KBM-7 (cell line): ENCODE measurements at places on chromosomes 7 and 10.

DNA sequence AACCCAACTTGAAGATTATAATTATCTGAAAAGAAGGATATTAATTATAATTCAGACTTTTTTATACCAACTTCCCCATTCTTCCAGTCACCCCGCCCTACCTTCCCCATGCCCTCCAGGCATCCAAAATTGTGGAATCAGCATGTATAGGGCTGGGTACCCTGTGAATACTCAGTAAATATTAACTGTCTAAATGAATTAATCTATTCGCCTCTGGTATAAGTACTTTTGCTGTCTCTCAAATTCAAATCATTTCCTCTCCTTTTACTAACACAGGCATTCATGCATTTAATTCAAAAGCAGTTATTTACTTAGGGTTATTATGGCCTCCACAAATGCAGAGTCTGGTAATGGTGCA, 26.5 kb upstream of the GOT1 start:
- no peak for DNase-seq

- no peak for DNase-seq
These were observed 66.0 kb upstream of the MRLN start for GRCh38 chr10:59819265-59819664.

DNA sequence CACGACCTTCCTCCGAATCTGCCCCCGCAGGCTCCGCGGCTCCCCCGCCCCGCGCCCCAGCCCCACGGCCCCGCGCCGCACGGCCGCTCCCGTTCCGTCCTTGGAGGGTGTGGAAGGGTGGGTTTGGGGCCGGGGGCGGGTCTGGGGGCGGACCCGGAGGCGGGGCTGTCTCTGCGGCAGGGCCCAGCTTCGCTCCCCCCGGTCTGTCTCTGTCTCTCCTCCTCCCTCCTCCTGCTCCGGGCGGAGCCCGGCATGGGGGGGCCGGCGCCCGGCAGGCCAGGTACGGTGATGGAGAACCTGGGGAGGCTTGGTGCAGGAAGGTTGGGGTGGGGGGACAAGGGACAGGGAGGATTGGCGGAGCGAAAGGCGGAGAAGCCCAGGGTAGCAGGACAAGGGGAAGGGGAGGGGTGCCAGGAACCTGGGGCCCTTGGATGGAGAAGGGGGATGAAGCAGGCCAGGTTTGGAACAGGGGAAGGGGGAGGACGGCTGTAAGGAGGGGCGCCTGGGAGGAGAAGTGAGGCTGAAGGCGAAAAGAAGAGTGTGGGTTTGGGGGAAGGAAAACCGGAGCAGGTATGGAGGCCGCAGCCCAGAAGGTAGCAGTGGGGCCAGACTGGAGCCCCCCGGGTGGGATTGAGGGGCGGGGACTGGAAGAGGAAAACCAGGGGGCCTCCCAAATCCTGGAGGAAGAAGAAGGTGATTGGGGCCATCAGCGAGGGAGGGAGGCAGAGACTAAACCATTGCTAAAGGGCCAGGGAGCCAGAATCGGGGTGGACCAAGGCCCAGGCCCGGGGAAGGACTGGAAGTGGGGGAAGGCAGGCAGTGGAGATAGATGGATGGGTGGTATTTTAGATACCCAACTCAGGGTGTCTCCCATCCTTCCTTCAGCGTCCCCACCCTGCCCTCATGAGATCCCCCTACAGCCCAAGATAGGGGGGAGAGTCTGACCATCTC, at the start of gene NYAP1:
TSS of gene NYAP1 (plus strand) at position 206 of the 951 bp plus-strand sequence. CDS start 1,385 bp downstream, outside the sequence.
- no peak for DNase-seq

GRCh38 chr10:117005026-117005526, at the start of gene SHTN1:
TSS of gene SHTN1 (minus strand) at chr10:117005187. CDS start at chr10:117005079, 108 bp downstream.
- DNase-seq: peak; percentile 66

GRCh38 chr10:110387983-110388686, 83.4 kb upstream of the SMNDC1 start:
- no peak for DNase-seq

DNA sequence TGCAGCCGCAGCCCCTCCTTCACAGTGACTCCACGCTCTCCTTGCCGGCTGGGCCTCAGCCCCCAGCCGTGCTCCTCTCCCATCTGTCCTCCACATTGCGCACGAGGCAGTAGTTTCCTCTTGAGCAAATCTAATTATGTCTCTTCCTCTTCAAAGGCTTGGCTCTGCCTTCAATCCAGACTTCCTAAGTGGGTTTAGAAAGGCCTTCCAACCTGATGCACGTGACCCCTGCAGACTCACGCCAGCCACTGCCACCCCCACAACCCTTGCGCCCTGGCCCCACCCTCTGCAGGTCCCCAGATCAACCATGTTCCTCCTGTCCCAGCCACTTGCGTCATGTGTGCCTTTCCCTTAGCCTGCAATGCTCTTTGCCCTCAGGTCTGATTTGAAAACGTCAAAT, 75.0 kb upstream of the ADAM12 start:
- no peak for DNase-seq

- DNase-seq: no peak
These were observed 155.3 kb upstream of the FRMD4A start for GRCh38 chr10:14485986-14486385.

DNA sequence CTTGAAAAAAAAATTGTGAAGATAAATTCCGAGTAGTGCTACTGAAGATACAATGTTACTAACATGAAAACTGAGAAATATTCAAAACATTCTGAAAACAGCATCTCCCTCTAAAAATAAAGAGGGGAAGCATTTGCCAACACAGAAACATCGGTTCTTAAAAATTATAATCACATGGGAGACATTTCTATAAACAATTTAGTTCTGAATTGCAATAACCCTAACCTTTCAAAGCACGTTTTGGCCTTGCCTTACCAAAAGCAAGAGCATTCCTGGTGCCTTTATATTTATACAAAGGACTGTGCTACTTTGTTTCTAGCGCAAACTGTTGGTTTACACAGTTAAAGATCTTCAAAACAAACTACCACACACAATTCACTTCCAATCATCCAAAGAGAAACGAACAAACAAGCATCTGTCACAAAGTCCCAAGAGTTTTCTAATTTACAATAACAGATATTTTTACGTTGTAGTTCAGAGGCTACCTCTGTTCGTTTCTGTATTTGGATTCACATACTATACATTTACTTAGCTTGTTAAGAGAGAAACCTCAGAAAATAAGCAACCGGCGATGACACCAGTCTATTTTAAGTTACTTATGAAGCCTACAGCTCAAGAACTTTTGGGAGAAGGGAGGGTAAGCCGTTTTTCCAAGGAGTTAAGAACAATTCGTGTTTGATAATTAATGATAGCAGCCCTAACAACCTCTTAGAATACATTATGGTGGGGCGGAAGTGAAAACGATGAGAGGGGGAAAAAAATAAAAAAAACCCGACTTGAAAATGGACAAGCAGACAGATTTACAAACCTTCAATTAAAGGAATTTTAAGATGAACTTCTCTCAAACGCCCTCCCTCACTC, 1.3 kb downstream of the ABI1 start:
- DNase-seq: peak; percentile 26

- DNase-seq: no peak
These were observed 321.1 kb upstream of the ZMIZ1 start for GRCh38 chr10:78747401-78748234.

DNA sequence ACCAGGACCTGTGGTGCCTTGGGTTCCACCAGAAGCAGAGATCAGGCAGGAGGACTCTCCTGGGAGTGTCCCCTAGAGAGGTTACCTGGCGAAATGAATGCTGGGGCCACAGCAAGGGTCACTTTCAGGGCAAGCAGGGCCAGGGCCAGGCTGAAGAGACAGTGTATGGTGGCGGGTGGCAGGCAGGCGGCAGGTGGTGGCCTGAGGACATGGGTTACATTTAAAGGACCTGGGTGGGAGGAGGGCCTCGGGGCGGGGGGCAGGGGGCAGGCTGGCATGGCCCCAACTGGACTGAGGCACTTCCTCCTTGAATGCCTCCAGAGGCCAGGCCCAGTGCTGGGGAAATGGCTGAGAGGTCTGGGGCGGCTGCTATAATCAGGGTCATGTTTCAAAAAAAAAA, 14.7 kb upstream of the TBRG4 start:
- DNase-seq: no peak

DNA sequence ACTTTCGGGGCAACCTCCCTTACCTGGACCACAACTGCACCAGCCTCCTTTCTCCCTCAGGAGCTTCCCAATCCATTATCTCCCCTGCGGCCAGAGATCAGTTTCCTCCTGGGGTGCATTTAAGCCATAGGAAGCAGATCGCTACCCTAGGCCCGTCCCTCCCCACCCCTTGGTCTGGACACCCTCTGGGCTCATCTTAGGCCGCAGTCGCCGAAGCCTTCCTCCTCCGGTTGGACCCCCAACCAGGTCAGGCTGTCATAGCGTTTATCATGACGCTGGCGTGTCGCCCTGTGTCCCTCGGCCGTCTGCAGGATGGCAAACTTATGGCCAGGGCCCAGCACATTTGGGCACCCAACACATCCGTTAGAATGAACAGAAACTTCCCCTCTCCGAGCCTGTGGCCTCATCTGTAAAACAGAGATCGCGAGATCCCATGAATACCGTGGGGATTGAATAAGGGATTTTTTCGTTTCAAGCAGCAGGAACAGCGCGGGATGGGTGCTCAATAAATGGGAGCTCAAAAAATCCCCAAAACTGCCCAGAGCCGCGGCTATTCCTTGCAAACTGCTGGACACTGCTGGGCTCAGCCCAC, 669 bp upstream of the AP5Z1 start:
- no peak for DNase-seq

DNA sequence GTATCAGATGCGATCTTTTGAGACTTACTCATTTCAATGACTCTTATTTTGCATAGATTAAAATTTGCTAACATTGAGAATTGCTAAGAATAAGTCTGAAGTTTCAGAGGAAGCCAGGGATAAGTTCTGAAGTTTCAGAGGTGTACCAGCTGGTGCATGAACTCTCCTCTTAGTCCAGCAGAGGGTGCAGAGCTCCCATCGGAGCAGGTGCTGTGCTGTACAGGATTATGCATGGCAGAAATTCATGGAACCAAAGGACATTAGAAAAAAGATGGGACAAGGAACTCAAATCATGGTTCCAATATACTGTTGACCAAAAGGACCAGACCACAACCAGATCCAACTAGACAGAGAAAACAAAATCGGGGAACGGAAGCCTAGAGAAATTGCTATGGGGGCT, 41.9 kb downstream of the MGAM2 start:
- no peak for DNase-seq

GRCh38 chr7:6286486-6286885, 14.1 kb upstream of the CYTH3 start:
- DNase-seq: no peak

DNA sequence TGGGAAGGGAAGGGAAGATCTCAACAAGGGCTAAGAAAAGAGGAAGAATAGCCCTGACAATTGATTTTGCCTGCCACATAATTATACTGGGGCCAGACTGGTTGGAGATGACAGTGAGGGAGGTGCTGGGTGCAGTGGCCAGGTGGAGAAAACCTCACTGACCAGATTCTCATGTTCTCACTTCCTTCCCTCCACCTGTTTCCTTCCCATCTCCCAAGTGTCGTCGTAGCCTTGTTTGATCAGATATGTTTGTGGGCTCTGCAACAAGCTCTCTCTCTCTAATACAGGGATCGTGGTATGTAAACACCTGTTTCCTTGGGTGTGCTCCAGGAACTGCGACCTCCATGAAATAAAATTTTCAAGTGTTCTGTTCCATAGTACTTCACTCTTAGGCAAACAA, 60.2 kb downstream of the VCL start:
- peak; percentile 92 for DNase-seq

GRCh38 chr7:128302139-128302538, 41.6 kb downstream of the RBM28 start:
- DNase-seq: no peak

GRCh38 chr7:3887096-3887690, 586.1 kb downstream of the SDK1 start:
- DNase-seq: no peak

GRCh38 chr10:3959370-3960325, 174.6 kb upstream of the KLF6 start:
- no peak for DNase-seq

GRCh38 chr10:120365872-120366271, 91.2 kb upstream of the PLPP4 start:
- DNase-seq: no peak

DNA sequence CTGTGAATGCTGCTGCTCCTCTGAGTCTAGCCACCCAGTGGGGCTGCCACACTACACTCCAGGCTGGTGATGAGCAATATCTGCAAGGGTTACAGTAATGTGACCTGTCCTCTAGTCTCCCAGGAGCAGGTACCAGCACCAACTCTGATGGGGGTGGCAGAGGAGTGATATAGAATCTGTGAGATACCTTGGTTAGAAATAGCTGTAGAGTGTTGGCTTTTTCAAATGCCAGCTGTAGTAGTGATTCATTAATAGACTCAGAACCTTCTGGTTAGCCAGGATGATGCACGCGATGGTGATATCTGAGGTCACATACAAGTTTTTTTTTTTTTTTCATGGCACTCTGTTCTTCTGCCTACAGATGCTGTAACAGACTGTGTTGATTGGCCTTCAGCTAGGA, 757.1 kb downstream of the INHBA start:
- no peak for DNase-seq

DNA sequence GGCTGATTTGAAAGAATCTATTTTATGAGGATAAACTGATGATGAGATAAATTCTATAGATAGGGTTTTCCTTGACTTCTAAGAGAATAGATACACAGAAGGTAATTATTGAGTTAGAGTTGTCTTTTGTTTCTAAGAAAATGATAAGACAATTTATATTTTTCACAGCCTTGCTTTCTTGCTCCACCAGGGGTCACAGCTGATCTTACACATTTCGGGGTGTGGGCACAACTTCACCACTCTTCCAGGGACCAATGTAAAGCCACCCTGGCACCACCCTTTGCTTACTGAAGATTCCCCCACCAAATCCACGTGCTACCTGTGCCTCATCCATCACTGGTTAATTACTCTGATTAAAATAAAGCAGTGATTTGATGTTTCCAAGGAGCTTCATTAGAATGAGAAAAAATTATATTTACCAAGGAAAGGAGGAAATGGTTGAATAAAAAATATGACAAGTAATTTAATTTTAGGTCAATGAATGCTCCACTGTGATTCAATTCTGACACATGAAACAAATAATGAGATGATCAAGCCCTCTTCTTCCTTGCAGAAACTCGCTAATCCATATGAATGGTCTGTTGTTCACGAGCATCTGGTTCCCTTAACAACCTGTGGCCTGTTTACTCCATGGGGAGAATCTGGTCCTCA, 177.3 kb upstream of the TNS3 start:
- no peak for DNase-seq

DNA sequence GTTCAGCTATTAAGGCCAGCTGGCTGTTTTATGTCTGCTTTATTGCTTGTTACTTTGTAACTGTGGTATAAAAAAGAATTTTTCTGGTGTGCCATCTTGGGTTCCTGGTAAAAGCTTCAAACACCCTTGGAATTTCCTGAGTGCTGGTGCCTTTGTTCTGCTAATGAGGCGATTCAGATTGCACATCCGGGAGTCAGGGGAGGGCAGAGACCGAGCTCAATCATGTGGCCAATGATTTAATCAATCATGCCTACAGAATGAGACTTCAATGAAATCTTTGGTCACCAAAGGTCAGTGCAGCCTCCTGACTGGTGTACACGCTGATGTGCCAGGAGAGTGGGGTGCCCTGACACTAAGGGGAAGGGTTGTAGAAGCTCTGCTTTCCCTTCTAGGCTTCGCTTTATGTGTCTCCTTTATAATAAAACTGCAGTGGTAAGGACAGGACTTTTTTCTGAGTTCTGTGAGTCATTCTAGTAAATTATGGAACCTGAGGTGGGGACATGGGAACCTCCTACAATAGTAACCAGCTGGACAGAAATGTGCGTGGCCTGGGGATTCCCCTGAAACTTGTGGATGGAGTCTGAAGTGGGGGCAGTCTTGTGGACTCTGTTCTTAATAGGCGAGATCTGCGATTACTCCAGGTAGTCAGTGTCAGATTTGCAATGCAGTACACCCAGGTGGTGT, 69.4 kb upstream of the OGDHL start:
- DNase-seq: no peak
